NCI-H1436 treated with DMSO at 0.1 percent for 48 hours (cell line): ENCODE measurements at places on chromosomes 3 and 15.

- DNase-seq: no peak
These were observed 2.9 kb upstream of the CFAP92 start for GRCh38 chr3:128996726-128997125.

- no peak for DNase-seq
These were observed 400.6 kb downstream of the ZBTB20 start for GRCh38 chr3:114746502-114746901.

- no peak for DNase-seq
These were observed 107.1 kb upstream of the FHIT start for GRCh38 chr3:61358364-61358763.

DNA sequence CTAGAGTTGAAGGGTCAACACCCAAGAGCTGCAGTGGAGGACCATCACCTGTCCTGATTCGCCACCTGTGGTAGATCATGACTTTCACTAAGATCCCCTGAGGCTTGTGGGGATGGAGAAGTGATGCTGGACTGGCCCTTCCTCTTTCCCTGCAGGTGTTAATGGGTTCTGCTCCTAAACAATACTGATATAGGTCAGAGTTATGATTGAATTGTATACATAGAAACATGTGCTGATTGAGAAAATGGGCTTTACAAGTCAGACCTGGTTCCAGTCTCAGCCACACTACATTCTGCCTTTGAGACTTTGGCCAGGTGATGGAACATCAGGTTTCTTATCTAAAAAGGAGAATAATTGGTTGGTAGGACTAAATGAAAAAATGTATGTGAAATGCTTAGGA is 418.9 kb upstream of the TPRG1 start:
- DNase-seq: no peak

- no peak for DNase-seq
These were observed 468.8 kb upstream of the GRM7 start for GRCh38 chr3:6392123-6392522.

DNA sequence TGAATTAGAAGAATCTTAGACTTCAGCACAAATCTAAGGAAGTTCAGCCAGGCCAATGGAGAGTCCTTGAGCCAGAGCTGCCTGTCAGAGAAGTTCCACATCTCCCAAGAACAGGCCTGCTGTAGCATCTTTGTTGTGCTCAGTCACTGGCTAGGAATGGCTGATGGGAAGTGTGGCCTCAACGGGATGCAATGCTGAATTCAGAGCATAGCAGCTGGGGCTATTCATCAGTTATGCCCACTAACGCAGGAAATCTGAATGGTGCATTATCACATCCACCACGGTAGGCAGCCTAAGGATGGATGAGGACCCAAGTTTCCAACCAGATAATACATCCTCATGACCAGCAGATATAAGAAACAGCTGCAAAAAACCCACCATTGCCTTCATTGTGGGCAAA is 3.2 kb upstream of the EIF1B start:
- no peak for DNase-seq

DNA sequence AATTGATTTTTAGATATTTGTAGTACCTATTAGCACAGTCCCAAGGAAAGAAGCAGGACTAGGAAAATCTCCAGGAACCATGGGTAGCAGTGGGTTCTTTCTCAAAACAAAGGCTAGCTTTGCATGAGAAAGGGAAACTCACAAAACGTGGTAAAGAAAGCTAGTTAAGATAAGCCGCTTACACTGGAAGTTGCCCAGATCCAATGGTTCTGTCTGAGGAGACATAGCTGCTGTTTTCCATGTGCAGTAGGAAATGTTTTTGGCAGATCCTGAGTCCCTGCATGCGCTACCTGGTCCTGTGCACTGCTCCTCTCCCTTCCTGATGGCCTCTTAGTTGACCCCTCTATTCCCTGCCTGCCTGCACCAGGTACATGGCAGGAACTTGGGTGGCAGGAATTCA is 60.4 kb downstream of the TFG start:
- DNase-seq: no peak
